ENCODE measurements at places on chromosomes 16 and 17.

GRCh38 chr17:83160443-83161297 lies 81.3 kb downstream of the METRNL start:
- no peak for DNase-seq

GRCh38 chr17:1703063-1703462 lies 7.1 kb downstream of the TLCD2 start:
- DNase-seq: no peak

GRCh38 chr17:48728232-48729231 lies at the start of gene HOXB13:
TSS of gene HOXB13 (minus strand) at chr17:48728750. CDS start at chr17:48728593, 157 bp downstream.
- DNase-seq: no peak

DNA sequence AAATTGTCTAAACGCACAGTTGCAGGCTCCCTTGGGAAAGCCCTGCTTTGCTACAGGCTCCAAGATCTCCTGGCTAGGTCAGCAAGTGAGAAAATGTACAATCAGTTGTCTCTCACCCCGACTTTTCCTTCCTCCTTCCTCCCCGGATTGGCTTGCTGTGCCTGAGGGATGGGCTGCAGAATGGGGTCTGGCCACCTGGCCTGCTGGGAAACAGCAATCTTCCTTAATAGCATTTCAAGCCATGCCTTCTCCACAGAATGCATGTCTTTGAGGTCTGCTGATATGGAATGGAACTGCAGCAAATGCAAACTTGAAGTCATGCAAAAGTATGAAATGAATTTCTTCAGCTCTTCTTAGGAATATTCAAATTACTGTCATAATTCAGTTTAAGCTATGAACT lies 42.9 kb upstream of the SLFN13 start:
- DNase-seq: no peak

- no peak for DNase-seq
These were observed 762 bp upstream of the BAIAP3 start for GRCh38 chr16:1332618-1333148.

DNA sequence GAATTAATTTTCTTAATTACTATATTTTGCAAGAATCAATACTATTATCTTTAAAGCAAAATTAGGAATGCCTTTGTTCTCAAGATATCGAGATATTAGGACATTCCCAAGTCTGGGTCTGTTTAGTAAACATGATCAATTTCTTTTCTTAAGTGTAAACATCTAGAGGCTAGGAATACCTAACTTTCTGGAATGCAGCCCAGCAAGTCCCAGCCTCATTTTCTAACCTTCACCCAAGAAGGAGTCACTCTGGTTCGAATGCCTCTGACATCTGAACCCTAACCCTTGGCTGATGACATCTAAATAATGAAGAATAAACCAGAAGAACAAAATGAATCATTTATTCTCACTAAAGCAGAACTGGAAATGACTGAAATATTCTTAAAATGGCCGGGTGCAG lies 297.5 kb upstream of the IRX3 start:
- DNase-seq: no peak

DNA sequence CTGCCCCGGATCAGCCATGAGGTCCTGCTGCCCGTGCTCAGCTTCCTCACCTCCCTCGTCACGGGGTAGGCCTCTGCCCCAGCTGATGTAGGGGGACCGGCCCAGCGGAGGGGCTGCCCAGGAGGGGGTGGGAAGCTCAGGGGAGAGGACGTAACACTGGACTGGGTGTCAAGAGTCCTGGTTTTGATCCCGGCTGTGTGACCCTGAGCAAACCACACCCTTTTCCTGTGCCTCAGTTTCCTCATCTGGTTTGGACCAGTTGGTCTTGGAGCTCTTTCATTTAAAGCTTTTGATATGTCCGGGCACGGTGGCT lies 6.6 kb downstream of the WDR81 start:
- no peak for DNase-seq

- no peak for DNase-seq
These were observed 37.6 kb upstream of the PIRT start for GRCh38 chr17:10875430-10875851.

- no peak for DNase-seq
These were observed 119.6 kb upstream of the CHMP6 start for GRCh38 chr17:80872001-80872500.

GRCh38 chr16:15970743-15971439 lies 21.5 kb downstream of the ABCC1 start:
- no peak for DNase-seq

- DNase-seq: no peak
These were observed 1.2 kb upstream of the BCO1 start for GRCh38 chr16:81237282-81237681.

DNA sequence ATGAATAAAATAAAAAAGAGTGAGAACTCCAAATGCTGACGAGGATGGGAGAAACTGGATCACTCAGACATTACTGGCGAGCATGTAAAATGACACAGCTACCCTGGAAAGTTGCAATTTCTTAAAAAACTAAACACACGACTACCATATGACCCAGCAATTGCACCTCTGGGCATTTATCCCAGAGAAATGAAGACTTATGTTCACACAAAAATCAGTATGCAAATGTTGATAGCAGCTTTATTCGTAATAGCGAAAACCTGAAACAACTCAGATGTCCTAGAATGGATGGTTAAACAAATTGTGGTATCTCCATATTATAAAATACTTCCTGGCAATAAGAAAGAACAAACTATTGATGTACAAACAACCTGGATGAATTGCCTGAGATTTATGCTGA lies 357.2 kb upstream of the ASIC2 start:
- DNase-seq: no peak

DNA sequence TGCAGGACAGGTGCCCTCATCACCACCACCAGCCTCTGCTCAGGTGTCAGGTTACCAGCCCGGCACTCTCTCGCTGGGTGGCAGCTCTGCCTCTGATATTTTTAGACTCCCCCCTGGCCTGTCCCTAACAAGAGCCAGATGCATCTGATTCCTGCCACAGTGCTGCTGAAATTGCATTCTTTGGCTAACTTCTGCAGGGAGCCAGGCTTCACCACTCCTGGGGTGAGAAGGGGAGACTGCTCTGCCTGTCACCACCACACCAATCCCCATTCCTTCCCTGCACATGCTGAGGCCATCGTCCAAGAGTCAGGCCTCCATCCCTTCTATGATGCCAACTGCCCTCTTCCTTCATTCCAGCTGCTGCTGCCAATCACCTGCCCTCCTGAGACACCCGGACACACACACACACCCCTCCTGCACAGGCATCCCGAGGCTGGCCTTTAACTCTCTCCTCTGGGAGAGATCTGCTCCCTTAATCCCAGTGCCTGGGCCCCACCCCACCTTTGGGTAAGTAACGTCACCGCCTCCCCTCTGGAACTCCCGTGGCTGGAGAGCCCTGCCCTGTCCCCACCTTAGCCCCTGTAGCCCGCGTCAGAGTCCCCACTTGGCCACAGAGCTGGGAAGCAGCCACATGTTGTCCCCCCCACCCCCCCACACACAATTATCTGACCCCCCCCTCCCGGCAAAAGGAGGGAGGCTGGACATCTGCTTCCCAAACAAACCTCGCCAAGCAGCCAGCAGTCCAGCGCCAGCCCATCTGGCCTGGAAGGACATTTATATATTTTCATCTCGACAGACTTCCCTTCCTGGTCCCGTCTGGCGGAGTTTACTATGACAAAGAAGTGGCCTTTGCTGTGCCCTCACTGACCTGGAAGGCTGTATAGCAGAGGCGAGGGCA lies 2.8 kb downstream of the EMP2 start:
- DNase-seq: no peak

GRCh38 chr16:12588510-12588909 lies 215.2 kb downstream of the CPPED1 start:
- DNase-seq: no peak

DNA sequence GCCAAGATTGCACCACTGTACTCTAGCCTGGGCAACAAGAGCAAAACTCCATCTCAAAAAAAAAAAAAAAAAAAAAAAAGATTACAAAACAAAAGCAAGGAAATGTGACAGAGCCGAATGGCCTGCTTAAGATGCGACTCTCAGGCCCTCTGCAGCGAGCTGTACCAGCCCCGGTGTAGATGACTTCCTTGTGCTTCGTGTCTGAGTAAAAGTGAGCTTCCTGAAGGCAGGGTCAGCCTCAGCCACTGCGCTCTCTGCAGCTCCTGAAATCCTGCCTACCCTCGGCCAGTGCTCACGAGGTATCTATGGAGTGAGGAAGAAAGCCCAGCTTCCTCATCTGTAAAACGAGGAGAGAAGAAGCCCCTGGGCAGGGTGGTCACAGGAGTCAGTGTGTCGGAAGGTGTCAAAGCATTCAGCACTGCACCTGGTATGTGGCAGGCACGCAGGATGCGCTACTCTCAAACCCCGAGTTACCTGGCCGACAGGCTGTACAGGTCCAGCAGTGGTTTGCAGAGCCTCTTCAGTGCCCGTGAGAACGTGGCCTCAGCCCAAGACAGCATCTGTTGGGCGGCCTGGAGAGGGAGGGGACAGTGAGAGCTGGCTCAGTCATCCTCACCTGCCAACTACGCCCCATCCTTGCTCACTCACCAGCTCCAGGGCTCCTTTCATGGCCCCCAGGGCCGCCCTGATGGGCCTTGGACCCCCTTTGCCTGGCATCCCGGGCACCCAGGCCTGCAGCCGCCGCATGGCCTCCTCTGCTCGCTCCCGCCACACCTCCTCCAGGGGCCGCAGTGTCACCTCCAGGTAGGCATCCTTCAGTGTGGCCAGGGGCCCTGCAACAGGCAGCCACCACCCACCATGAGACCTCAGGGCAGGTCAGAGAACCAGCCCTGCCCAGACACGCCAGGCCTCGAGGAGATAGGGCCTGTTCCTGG lies 44.6 kb downstream of the RMI2 start:
- DNase-seq: no peak

- DNase-seq: no peak
These were observed 484.5 kb upstream of the ERCC4 start for GRCh38 chr16:13435415-13435814.

DNA sequence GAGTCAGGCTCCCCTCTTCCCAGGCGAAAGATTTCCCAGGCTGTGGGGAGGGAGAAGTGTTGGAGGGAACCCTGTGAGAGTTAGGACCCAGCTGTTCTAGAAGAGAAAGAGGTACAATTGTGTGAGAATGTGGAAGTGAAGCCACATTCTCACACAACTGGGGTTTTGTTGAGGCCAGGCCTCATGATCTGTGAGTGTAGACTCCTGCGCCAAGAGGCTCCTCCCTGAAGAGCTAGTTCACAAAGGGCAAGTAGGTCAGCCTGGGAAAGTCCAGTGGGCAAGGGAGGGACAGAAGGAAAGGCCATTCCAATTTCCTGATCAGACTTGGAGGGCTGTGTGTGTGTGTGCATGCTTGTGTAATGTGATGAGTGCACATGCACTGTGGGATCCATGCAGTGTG lies 15.2 kb downstream of the CD300LF start:
- DNase-seq: no peak

DNA sequence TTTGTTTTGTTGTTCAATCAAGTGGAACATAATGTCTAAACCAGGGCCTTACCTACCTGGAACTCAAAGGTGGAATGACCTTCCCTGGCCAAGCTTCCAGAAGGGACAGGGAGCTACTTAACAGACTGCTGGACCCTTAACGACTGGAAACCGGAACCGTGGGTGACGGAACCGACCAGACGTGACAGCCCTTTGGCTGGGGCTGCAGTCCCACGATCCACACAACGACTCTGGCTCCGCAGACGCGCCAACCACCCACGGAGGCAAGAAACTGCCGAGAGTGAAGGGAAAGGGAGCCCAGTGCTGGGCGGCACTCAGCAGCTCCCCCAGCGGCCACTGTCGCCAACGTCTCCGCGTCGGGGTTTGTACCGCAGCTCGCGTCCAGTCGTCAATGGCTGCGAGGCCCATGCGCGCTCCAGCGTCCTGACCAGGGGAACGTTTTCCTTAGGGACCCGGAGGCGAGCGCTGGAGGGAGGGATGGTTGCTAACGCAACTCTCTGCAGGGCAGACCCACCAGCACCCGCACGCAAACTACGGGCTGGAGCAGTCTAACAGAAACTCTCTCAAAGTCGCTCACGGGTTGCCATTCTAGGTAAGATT lies 5.5 kb upstream of the KIF22 start:
- peak; percentile 50 for DNase-seq

- DNase-seq: no peak
These were observed 50.1 kb upstream of the CACNG5 start for GRCh38 chr17:66784621-66785364.

DNA sequence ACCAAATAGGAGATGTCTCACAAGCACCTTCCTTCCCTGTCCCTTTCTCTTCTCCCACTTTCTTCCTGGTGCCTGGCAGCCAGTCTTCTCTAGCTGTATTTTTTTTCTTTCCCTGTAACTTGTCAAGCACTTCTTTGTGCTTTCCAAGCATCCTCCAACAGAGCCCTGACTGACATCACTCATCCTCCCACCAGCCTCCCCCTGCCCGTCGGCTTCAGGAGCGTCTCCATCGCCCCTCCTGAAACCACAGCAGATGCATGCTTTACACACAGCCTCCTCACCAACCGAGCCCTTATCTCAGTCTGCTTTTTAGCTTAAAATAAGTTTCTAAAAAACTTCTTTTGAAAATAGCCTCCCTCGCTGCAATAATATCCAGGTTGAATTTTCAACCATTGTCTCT lies 268.7 kb upstream of the CDH5 start:
- no peak for DNase-seq

GRCh38 chr17:16661217-16661616 lies 7.6 kb upstream of the ZNF624 start:
- DNase-seq: no peak

DNA sequence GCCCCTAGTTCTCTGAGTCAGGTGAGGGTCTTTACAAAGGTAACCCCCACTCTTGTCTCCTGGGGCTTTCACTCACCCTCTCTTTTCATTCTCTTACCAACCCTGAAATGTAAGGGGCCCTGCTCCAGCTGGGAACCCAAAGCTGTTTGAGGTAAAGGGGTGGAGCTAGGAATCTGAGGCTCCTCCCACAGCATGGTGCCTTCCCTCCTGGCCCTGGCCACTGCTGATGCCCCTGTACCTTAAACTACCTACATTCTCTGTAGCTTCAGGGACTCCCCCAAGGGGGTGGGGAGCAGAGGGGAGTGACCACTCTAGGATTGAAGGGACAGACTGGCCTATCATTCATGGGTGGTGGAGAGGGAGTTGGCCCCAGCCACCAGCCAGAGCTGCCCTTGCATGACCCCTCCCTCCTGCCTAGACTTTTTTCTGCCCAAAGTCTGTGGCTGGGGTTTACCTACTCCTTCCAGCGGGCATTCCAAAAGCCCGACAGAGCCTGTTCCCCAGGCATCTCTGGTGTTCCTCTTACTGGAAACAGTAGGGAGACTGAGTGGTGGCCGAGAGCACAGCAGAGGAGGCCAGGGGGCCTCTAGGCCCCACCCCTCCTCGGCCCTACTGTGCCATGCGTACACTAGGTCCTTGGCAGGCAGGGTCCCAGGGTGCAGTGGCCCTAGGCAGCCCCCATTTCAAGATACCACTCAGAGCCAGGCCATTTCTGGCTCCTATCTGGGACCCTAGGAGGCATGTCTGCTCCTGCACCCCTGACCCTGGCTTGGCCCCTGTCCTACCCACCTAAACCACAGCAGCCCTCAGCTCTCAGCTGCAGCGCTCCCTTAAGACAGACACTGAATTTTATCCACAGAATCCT lies 9.5 kb downstream of the DOK4 start:
- no peak for DNase-seq

DNA sequence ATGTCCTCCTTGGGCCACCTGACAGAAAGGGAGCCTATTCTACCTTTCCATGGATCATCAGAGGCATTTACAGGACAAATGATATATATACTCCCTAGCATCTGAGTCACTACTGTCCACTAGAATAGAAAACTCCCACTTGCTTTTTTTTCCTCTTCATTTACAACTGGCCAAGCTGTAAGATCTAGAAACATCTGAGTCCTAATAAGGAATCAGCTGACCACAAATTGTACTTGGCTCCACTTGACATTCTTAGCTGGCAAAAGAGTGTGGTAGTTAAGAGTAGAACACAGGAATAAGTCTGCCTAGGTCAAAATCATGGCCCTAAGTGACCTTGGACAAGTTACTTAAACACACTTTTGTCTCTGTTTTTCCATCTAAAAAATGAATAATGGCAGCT lies 5.2 kb downstream of the RUSF1 start:
- no peak for DNase-seq

- DNase-seq: no peak
These were observed 353.1 kb downstream of the FOXL1 start for GRCh38 chr16:86931410-86931941.

All from activated CD4-positive, alpha-beta T cell treated with anti-CD3 and anti-CD28 coated beads, Interleukin-2, amount 50 U/mL, for 24 hours (primary cell).